ENCODE measurements at places on chromosomes 6 and 20.

- DNase-seq: no peak
These were observed 590 bp upstream of the MAP1LC3A start for GRCh38 chr20:34557936-34558319.

GRCh38 chr20:11642866-11643265 is 274.8 kb upstream of the BTBD3 start:
- no peak for DNase-seq

GRCh38 chr6:151313066-151313491 is 73.3 kb downstream of the AKAP12 start:
- DNase-seq: no peak

DNA sequence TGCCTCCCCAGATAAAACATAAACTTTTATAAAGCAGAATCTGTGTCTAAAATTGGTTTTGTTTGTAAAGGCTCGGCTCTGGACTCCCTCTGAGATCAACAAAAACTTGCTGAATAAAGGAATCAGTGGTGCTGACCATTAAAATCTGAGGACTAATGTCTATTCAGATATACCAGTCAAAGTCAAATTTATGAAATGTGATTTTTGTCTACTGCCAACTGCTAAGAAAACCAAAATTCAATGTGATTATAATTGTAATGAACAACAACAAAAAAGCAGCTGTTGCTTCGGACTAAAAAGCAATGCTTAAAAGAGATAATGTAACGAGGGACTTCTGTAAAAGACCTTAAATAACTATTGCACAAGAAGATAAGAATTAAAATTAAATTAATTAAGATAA is 26.6 kb downstream of the PRKN start:
- no peak for DNase-seq

DNA sequence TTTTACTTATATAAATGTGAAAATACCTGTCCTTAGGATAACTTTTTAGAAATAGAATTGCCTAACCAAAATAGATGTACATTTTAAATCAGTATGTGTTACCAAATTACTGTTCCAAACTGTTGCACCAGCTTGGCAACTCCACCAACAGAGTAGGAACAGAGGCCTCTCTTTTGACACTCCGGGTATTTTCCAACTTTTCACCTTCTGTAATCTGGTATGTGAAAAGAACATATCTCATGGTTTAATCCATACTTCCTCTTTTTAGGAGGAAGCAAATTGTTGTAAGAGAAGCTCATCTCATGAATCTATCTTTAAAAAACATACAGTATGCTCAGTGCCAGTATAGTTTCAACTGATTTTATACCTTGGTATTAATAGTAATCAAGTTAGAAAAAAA is 24.9 kb downstream of the RNF144B start:
- no peak for DNase-seq
